ENCODE measurements at places on chromosomes 16 and 17.

GRCh38 chr17:70804161-70804560 is 634.8 kb downstream of the KCNJ2 start:
- DNase-seq, result no peak

DNA sequence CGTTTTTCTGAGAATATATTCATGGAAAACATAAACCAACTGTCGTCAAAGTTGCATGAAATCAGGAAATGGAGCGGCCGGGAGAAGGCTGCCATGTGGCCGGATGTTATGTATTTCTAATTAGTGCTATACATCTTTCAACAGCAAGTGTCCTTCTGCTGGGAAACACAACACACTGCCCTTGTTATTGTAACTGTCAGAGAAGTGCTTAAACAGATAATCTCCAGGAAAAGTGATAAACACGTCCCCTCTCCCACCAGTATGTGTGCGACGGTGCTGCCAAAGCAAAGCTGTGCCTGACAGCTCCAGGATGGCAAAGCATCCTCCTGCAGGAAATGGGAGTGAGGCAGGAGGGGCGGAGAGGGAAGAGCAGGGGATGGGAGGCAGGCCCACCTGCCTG is 111.8 kb downstream of the SMG6 start:
- DNase-seq, result no peak

DNA sequence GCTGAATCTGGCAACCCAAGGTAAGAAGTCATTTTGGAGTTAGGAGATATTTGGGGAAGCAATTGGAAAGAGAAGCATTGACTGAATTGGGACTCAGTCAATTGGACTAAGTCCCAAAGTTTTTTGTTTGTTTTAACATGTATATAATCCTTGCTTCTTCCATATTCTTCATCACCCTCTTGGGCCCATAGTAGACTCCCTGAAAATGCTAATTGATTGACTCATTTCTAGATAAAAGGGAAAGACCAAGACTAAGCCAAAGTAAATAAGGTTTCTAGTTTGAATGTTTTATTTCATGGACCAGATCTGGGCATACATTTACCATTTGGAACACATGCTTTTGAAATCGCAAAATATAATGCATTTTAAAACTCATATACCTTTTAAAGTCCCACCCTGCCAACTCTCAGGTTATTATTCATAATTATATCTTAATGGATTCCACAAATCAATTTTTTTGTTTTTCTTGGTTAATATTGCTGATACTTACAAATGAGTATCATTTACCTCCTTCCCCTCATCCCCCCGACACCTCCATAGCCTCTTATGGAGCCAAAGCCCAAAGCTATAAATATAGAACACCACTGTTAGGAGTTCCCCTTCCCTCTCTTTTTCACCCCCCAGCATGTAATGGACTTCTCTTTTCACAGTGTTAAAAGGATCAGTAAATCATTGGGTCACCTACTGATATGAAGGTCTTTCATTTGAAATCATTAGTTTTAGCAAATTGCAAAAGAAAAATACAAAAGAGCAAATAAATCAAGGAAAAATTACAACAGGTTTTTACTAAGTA is 674.0 kb upstream of the SOX9 start:
- DNase-seq, result no peak

DNA sequence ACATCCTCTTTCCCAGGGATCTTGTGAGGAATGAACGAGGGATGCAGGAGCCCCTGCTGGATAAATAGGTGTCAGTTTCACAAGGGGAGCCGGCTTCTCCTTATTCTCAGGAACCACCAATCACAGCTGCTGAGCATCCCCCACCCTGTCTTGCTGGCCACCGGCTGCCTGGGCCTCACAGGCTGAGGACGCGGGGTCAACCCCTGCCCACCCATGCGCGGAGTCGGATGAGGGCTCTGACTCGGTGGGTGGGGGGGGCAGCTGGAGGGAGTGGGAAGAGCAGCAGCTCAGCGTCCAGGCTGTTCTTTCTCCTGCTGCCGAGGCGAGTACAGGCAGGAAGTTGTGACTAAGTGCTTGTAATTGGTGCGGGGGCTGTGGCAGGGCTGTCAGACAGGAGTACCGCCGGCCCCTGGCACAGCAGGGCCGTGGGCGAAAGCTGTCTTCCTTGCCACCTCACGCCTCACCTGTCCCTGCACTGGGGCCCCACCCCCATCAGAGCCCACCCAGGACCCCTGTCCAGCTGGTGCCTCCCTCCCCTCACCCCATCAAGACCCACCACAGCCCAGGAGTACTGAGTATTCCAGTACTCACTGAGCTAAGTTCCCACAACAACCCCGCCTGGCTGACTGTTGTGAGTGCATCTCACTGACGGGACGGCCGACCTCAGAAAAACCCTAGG is 11.0 kb upstream of the DPEP1 start:
- peak; percentile 52 for DNase-seq

DNA sequence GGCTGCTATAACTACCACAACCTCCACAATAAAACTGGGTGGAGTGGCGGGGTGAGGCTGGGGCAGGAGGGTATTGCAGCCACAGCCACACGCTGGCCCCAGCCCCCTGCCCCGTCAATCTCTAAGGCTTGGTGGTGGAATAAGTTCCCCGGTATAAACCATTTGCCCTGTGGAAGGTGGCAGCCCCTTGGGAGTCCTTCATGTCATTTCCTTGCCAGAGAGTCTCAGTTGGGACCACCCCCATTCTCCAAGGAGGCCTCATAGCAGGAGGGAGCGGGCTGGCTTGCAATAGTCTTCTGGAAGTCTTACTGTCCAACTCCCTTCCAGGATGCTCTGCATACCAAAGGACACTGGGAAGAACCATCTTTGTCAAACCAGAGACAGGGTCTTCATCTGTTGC is 19.4 kb downstream of the CD300A start:
- DNase-seq, result no peak

GRCh38 chr16:84629580-84629979 is 11.7 kb upstream of the COTL1 start:
- no peak for DNase-seq

- DNase-seq, result no peak
Measured at GRCh38 chr16:34802396-34802795, 1343.0 kb downstream of the TP53TG3F start.

DNA sequence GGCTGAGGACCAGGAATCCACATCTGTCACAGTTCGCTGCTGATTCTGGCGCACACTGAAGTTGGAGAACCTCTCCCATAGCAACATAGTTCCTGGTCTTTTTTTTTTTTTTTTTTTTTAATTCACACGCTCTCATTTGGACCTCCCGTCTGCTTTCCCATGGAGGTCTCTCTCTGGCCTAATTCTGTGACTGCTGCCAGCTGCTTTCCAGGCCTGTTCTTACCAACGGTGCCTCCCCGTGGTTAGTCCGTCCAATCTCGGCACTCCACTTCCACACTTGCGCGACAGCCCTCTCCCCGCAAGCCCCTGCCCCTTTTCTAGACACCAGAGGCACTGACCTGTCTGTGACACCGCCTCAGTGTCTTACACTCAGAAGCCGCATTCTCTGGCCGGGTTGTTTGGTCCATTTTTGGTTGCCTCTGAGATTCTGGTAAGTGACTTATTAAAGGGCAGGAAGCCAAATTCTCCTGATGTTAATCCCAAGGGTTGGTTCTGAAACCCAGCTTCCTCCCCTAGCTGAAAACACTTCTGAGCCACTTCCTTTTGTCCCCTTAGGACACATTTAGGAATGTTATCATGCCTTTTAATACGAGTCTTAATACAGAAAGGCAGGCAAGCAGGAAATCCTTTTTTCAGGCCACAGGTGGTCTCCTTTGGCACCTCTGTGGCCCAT is 1.1 kb upstream of the AKTIP start:
- peak; percentile 65 for DNase-seq

- DNase-seq, result no peak
Measured at GRCh38 chr17:8725881-8726876, 18.5 kb downstream of the CCDC42 start.

GRCh38 chr17:66411520-66411919 is 109.1 kb downstream of the PRKCA start:
- no peak for DNase-seq

DNA sequence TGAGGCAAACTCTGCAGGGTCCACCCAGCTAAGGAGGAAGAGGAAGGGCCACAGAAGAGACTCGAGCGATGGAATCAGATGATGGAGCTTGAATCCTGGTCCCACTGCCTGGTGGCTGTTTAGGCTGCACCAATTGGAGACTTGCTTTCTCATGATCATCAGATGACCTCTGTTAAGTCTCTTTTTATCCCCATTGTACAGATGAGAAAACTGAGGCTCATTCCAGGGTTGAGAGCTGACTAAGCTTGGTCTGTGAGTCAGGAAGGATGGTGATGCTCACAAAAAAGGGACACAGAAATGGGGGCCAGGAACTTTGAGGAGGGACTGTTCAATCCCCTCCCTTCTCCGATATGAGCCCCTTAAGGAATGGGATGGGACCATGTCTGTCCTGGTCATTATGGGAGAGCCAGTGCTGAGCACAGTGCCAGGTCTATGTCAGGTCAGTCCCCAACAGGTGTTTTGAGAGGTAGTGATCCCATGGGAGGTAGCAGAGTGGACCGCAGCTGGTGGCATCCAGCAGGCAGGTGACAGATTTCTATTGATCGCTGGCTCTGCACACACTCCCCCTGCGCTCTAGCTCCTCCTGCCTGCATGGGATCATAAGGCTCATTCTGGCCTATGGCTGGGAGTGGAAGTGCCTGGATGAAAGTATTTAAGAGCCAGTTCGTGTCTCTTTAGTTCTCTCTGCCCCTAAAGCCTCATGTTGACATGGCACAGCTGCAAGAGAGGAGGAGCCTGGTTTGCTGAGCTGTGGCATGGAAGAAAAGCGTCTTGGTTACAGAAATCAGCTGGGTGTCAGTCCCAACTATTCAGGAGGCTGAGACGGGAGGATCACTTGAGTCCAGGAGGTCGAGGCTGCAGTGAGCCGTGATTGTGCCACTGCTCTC is 27.2 kb downstream of the SNX20 start:
- no peak for DNase-seq

DNA sequence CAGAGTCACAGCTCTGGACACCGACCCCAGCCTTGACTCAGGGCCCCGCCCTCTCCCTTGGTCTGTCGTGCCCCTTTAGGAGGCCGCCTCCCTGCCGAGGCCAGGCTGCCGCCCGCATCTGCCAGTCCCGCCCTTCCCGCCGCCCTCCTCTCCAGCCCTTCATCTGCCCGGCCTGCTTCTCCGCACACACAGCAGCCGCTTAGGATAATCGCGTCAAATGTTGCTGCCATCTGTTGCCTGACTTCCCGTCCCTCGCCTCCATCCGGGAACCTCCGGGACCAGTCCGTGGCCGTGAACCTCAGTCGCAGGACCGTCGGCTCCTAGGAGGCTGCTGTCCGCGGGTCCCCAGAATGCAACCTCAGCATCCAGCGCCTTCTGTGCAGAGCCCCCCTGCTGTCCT is 11.9 kb downstream of the GSE1 start:
- DNase-seq, result no peak

- DNase-seq, result no peak
Measured at GRCh38 chr17:62819511-62820221, 11.6 kb upstream of the MARCHF10 start.

GRCh38 chr17:17741349-17742023 is 60.2 kb downstream of the RAI1 start:
- no peak for DNase-seq

DNA sequence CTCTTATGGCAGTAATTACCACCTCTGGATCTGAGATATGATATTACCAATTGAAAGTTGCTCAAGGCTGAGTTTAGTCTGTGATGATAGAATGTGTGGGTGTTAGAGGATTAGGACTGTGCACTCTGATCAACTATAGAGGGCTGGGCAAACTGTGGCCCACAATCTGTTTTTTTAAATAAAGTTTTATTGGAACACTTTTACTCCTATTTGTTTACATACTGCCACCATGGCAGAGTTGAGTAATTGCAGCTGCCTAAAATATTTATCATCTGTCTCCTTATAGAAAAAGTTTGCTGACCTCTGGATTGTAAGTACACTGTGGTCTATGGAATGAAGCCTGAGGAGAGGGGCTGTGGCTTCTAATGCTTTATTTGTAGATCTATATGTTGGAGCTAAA is 71.5 kb upstream of the N4BP1 start:
- DNase-seq, result no peak

DNA sequence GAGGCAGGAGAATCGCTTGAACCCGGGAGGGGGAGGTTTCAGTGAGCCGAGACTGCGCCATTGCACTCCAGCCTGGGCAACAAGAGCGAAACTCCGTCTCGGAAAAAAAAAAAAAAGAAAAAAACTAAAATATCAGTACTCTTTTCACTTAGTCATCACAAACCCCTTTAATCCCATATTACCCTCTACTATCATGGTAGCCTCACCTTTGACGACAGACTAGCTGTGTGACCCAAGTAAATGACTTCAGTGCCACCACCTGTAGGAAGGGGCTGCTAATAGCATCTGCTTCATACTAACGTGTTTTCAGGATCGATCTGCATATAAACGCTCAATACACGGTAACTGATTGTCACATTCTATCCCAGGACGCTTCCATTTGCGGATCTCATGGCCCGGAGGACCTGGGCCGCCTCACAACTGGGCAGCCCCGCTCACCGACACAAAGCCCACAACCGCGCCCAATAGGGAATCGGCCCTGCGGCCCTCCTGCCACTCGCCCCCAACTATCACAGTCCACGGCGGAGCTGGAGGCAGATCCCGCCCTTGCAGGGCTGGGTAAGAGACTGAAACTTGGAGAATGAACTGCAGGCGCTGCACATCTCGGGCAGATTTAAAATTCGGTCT is 1.1 kb upstream of the ZNF263 start:
- DNase-seq, result no peak

DNA sequence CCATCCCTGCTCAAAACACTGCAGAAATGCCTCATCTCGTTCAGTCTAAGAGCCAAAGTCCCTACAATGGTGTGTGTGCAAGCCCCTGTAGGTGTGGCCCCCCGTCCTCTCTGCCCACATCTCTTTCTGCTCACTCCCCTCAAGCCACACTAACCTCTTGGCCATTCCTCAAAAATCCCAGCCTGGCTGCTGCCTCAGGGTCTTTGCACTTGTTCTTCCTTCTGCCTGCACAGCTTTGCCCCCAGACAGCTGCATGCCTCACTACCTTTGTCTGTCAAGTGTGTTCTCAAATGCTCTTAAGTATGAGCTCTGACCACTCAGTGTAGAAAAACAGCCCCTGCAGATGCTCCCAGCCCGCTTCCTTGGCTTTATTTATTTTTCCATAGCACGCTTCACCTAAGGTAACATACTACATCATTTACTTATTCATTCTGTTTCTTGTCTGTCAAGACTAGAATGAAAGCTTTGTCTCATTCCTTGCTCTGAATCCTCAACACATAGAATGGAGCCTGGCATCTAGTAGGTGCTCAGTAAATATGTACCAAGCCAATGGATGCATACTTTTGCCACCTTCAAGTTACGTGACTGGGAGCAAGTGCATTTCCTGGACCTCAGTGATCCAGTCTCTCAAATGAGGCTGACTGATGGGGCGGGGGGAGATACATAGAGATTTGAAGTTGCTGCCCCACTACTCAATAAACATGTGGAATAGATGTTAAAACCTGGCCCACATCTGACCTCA is 38.1 kb downstream of the RAI1 start:
- no peak for DNase-seq

DNA sequence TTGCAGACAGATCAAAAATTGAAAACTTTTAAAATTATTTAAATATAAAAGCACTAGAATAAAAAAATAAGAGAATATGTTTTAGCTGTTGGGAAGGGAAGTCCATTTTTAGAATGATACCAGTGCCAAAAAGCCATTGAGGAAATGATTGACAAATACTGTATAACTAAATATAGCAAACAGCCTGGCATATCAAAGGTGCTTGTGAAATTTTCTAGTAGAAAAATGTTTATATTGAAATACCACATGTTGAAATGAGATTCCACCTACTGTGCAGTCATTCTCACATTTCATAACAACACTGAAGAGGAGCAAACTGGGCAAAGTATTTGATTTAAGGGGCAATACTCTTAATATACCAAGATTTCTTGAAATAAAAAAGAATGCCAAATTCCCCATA is 183.5 kb downstream of the PHKB start:
- DNase-seq, result no peak

Data from T-helper 2 cell (primary cell).